Right ventricle myocardium superior (tissue), 1 donor: ENCODE measurements at places on chromosomes 1 and 21. TPM values are rescaled to one million over a fixed set of nuclear protein-coding genes. Genes with fewer than 3 reads are reported as not detected.

PRR9 gene
- total RNA-seq = not detected

RGS4 gene
- total RNA-seq = 0.78 TPM

TMEM82 gene
- total RNA-seq = not detected

RASSF5 gene
- 3.9 TPM for total RNA-seq

UBL4B gene
- not detected for total RNA-seq

NOC2L gene
- total RNA-seq = 42.8 TPM

F13B gene
- total RNA-seq = not detected

CFHR4 gene
- total RNA-seq = not detected

MAST2 gene
- total RNA-seq = 97.0 TPM

REG4 gene
- not detected for total RNA-seq

KRTAP19-1 gene
- not detected for total RNA-seq

TMCC2 gene
- 1.3 TPM for total RNA-seq

S100A3 gene
- 0.70 TPM for total RNA-seq

DDI2 gene
- 19.4 TPM for total RNA-seq

CLEC20A gene
- not detected for total RNA-seq

ABCA4 gene
- 0.08 TPM for total RNA-seq

E2F2 gene
- 0.35 TPM for total RNA-seq

LRRC39 gene
- total RNA-seq = 187 TPM

PEX10 gene
- 15.2 TPM for total RNA-seq

ZFP69B gene
- 1.3 TPM for total RNA-seq

SAMD11 gene
- total RNA-seq = 1.5 TPM

LIPI gene
- total RNA-seq = not detected

C1orf56 gene
- total RNA-seq = 7.3 TPM

HSD11B1 gene
- total RNA-seq = 4.6 TPM

PTGER3 gene
- 1.3 TPM for total RNA-seq

NBPF4 gene
- total RNA-seq = not detected

DMRTA2 gene
- not detected for total RNA-seq

TMOD4 gene
- total RNA-seq = not detected

ARHGEF16 gene
- 0.89 TPM for total RNA-seq

CASQ2 gene
- 804 TPM for total RNA-seq

KIF1B gene
- total RNA-seq = 66.8 TPM

KCND3 gene
- total RNA-seq = 19.7 TPM

C1orf94 gene
- not detected for total RNA-seq

EFNA3 gene
- total RNA-seq = 0.75 TPM

KRTAP11-1 gene
- total RNA-seq = not detected
